ENCODE measurements at places on chromosomes 4 and X. TPM values are rescaled to one million over a fixed set of nuclear protein-coding genes. Genes with fewer than 3 reads are reported as not detected.

Gene MAGEC1
- not detected for total RNA-seq

- H3K4me1 ChIP-seq: no peaks in the 10 kb centered on the region
- H3K27ac ChIP-seq: no peak overlapping the region
- H3K4me3 ChIP-seq: no peak overlapping the region
- no peaks in the 10 kb centered on the region for H3K36me3 ChIP-seq
- no peak for DNase-seq
- no peaks in the 10 kb centered on the region for H3K27me3 ChIP-seq
These were observed 880 bp upstream of the ETDC start for GRCh38 chrX:135308345-135308855.

DNA sequence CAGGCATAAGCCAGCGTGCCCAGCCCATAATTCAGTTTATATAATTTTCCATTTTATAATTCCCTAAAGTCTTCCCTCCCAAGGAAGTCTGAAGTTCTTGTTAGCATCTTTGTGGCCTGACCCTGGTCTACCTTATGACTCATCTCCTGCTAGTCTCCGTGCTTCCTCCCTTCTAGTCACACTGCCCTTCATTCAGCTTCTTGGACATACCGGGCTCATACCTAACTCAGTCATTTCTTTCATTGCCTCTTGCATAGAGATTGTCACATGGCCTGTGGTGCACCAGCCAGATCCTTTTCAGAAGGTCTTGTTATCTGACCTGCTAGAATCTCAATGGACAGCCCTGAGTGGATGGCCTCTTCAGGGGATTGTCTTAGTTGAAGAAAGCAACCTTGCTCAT, 22.8 kb upstream of the MAML3 start:
- H3K27me3 ChIP-seq: no peaks in the 10 kb centered on the region
- H3K36me3 ChIP-seq: no peaks in the 10 kb centered on the region
- no peaks in the 10 kb centered on the region for H3K4me1 ChIP-seq

DNA sequence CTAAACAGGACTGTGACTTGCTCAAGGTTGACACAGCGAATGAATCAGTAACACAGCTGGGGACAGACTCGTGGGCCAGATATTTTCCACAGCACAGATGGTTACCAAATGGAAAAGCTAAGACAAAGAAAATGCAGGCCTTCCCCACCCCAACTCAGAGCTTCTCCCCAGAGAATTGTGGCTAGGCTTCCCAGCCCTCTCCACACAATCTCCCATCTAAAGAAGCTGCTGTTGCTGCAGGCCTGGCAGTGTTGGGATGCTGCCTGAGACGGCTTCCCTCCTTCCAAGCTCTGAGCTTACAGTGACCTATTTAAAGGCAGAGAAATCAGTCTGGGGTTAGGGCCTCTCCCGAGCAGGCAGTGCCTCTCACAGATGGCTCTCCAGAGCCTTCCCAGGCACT, 46.5 kb upstream of the PGRMC1 start:
- no peak for DNase-seq
- no peak overlapping the region for H3K27ac ChIP-seq
- no peaks in the 10 kb centered on the region for H3K36me3 ChIP-seq

Gene RPS6KA6
- total RNA-seq: 6.8 TPM

Gene SORCS2
- total RNA-seq: 0.36 TPM

Gene LNX1
- total RNA-seq: 0.36 TPM

- no peaks in the 10 kb centered on the region for H3K36me3 ChIP-seq
- no peak overlapping the region for H3K4me3 ChIP-seq
- no peak overlapping the region for H3K27ac ChIP-seq
- H3K4me1 ChIP-seq: no peaks in the 10 kb centered on the region
- DNase-seq: no peak
- H3K27me3 ChIP-seq: no peaks in the 10 kb centered on the region
These were observed 283.5 kb upstream of the FTHL17 start for GRCh38 chrX:31355206-31355955.

Gene HTR2C
- not detected for total RNA-seq

DNA sequence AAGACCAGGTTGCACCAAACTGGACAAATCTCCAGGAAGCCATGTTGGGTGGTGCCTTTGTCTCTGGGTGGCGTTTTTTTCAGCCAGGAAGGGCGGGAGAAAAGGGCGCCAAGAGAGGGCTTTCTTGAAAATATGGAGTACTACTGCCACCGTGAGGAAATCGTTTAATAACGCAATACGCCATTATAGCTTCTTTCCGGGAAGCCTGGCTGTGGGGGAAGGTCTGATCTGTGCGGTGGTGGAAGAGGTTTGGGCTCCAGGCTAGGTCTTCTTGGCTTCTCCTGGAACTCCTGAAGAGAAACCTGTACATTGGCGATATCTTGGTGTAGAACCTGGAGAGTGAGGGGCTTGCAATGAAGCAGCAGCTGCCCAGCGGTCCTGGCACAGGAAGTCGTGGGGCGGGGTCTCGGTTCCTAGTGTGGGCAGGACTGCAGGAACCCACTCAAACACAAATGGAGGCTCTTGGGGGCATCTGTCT, 202.7 kb downstream of the OR13H1 start:
- no peaks in the 10 kb centered on the region for H3K4me1 ChIP-seq
- no peaks in the 10 kb centered on the region for H3K36me3 ChIP-seq
- H3K27ac ChIP-seq: peak overlapping the region; percentile 95
- no peaks in the 10 kb centered on the region for H3K27me3 ChIP-seq
- peak overlapping the region; percentile 60 for H3K4me3 ChIP-seq

Gene DSPP
- not detected for total RNA-seq

Data from IMR-90 (cell line).